Type B pancreatic cell (in vitro differentiated cells): ENCODE measurements at places on chromosomes 1 and 21.

- H3K4me1 ChIP-seq: peaks cover 14% of the 10 kb centered on the region
- no peak for DNase-seq
- peaks cover 48% of the 10 kb centered on the region for H3K27me3 ChIP-seq
- no peak overlapping the region for H3K27ac ChIP-seq
- peaks cover 15% of the 10 kb centered on the region for H3K36me3 ChIP-seq
Measured at GRCh38 chr1:39737546-39738169, 1.0 kb upstream of the PPIE start.

DNA sequence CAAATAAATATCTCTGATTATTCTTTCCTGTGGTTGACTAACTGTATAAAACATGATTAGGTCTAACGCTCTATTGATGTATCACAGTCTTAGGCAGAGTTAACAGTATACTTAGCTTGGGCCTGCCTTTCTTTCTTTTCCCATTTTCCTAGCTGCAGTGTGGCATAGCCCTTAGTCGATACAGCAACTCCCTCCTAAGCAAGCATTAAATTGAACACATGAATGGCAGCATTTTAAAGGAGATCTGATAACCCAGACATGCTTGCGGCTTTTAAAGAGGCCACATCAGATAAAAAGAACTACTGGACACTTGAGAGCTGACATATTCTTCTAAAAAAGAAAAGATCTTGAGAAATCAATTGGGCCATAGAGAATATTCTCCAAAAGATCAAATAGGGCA is 312.0 kb upstream of the TMPRSS15 start:
- H3K27me3 ChIP-seq: no peaks in the 10 kb centered on the region
- H3K36me3 ChIP-seq: no peaks in the 10 kb centered on the region
- DNase-seq: no peak
- no peak overlapping the region for H3K27ac ChIP-seq

DNA sequence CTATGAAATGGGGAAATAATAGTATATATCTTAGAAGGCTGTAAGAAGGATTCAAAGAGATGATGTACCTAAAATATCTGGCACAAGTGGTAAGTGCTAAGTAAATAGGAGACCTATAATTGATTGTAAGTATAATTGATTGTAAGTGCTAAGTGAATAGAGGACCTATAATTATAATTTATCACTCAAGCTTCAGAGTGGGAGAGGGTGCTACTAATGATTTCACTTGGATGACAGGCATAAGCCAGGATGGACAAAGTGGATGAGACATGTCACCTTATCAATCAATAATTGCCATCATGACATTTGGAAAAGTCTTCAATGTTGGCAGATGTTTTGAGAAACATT is 11.2 kb downstream of the RCAN1 start:
- H3K27ac ChIP-seq: no peak overlapping the region
- H3K4me1 ChIP-seq: no peaks in the 10 kb centered on the region
- no peak overlapping the region for H3K4me3 ChIP-seq
- no peaks in the 10 kb centered on the region for H3K27me3 ChIP-seq
- no peaks in the 10 kb centered on the region for H3K36me3 ChIP-seq
- DNase-seq: no peak

- H3K27ac ChIP-seq: no peak overlapping the region
- peaks cover 15% of the 10 kb centered on the region for H3K4me1 ChIP-seq
- H3K27me3 ChIP-seq: no peaks in the 10 kb centered on the region
- peaks cover 3% of the 10 kb centered on the region for H3K36me3 ChIP-seq
- DNase-seq: no peak
Measured at GRCh38 chr1:61287734-61288133, 205.4 kb downstream of the NFIA start.
